ENCODE measurements at places on chromosomes 7 and 10.

- no peak for DNase-seq
These were observed 44.3 kb downstream of the NUDCD3 start for GRCh38 chr7:44445986-44446671.

GRCh38 chr10:71909399-71910083 lies 54.7 kb upstream of the CHST3 start:
- no peak for DNase-seq

DNA sequence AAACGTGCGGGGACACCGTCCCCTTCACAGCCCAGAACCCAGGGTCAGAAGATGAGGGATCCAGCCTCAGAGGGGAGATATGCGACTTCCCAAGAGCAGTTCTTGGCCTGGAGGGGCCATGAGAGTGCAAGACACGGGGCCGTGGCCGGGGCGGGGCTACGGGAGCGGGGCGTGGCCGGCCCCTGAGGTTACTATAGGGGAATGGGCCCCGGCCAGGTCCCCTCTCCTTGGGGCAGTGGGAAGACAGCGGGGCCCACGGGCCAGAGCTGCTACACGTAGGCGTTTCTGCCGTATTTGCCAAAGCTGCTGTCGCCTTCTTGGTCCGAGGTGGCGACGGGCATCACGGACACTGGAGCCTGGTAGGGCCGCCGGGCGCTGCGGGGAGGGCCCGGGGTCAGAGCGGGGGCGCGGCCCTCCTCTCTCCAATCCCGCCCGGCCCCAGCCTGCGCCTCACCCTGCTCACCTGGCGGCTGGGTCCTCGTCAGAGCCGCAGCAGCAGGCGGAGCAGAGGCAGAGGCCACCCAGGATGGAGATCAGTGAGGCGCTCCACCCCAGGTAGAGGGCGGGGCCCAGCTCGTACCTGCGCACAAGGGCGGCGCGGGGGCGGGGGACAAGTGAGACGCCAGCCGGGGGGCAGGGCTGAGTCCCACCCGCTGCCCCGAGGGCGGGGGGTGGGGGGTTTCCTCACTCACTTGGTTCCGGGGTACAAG lies 5.3 kb downstream of the CLDN15 start:
- DNase-seq = no peak

- DNase-seq = no peak
These were observed 237.0 kb upstream of the SEMA3C start for GRCh38 chr7:81155654-81156373.

GRCh38 chr7:158324397-158325360 lies 262.9 kb downstream of the PTPRN2 start:
- no peak for DNase-seq
